Femur (tissue), 1 donor: ENCODE measurements at places on chromosomes 13 and 19.

- DNase-seq = no peak
Observed at GRCh38 chr13:62194371-62194770, 778.7 kb upstream of the PCDH20 start.

DNA sequence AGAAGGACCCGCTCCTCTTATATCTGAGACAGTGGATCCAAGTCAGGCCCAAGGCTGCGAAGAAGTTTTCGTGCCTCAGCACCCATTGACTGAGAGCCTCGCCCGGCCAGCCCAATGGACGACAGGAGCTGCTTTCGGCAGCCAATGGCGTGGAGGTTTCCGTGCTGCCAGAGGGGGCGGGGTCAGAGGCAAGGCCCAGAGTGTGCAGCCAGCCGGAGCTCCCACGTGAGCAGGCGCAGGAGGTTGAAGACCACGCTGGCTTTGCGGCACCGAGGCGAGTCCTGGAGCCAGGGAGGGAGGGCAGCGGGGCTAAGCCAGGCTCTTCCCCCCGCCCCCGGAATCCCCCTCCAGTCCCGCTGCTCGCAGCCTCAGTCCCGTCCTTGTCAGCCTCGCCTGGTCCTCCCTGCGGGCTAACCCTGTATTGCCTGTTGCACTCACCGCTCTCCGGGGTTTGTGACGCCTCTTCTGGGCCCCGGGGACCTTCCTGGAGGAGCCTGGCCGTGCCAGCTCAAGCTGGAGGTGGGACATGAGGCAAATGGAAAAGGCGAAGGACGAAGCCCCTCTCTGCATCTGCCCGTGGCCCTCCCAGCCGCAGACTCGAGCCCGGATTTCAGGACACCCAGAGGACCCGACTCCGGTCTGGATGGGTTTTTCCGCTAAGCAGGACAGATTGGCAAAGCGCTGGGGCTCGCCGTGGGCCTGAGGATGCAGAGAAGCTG is 1.5 kb downstream of the IFNL4 start:
- peak; percentile 63 for DNase-seq

GRCh38 chr19:12642506-12642905 is 24.0 kb downstream of the MAN2B1 start:
- DNase-seq = no peak

DNA sequence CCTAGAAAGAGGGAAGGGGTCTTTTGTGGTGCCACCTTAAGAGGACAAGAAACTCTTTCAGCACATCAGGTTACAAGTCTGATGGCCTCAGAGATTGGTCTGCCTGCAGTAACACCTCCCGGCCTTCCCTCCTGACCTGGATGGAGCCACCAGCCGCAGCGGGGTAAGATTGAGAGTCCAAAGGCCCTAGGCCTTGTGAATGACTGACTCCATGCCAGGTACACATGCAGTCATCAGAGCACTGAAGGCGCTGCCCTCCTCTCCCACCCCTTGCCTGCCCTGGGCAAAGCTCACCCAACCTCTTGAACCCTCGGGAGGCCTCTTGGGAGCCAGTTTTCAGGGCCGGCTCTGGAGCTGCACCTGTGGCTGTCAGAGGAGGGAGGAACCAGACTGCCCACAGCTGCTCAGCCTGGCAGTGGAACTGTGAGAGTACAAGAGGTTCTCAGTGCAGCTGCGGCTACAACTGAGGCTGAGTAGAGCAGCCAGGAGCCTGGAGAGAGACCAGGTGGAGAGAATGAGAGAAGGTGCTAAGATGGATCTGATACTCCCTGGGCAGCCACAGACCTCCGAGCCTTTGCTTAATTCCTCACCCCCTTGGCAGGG is 23.8 kb upstream of the C13orf42 start:
- no peak for DNase-seq

- no peak for DNase-seq
Observed at GRCh38 chr19:57452307-57452706, 4.6 kb downstream of the VN1R1 start.

- DNase-seq = no peak
Observed at GRCh38 chr13:21537105-21537504, 66.9 kb downstream of the MICU2 start.

- DNase-seq = no peak
Observed at GRCh38 chr13:30204564-30204963, 102.8 kb downstream of the KATNAL1 start.

GRCh38 chr19:49339301-49340068 is 4.3 kb downstream of the CD37 start:
- DNase-seq = peak; percentile 93

- peak; percentile 86 for DNase-seq
Observed at GRCh38 chr13:30792285-30793000, 57.1 kb downstream of the ALOX5AP start.

DNA sequence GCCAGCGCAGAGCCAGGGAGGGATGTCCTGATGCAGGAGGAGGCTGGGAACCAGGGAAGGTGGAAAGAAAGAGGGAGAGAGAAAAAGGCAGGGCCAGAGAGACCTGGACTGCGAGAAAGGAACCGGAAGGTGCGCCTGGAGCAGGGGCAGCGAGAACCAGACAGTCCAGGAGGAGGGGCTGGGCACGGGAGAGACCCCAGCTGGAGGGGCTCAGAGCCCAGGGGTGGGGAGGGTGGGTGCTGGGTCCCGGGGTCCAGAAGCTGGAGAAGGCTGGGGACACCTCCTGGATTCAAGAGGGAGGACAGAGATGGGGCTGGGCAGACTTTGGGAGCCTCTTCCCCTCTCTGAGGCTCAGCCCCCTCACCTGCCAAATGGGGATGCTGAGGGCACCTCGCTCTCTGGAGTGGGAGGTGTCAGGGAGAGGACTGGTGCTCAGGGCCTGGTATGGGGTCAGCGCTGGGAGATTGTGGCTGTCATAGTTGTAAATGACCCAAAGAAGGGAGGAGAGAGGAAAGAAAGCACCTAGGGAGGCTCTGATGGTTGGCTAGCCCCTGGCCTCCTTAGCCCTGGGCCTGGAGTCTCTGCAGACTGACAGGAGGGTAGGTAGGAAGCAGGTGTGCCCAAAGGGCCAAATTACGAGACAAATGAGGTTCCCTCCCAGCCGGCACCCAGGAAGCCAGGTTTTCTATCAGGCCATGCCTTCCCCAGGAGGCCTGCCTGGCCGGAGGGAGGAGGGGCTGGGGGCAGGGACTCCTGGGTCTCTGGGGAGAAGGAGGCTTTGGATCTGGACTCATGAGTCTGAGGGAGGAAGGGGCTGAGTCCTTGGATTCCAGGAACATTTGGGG is 1.3 kb upstream of the SPACA6 start:
- no peak for DNase-seq

DNA sequence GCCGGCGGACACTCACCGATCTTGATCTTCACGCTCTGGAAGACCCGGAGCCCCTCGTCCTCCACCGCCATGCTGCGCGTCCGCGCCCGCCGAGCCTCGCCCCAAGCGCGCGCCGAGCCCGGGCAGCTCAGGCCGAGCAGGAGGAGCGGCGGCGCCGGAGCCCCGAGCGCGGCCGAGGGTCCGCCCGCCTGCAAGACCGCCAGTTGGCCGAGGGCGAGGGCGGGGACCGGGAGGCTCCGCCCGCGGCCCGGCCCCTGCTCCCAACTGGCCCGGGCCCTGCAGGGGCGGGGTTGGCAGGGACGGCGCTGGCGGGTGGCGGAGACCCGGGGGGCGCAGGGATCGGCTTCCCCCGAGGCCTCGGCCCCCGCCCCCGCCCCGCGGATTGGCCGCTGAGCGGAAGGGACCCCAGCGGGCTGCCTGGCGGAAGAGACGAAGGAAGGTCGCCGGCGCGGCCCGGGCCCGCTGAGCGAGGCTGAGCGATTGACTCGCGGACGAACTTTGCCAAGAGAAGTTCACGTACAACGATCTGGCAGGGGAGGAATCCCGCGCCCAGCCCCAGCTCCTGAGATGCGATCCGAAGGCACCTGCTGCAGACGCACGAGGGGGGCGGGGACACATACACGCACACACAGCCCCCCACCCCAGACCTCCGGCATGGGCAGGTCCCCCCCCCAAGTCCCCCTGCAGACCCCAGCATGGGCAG is at the start of gene RASA3:
RASA3 (minus strand) TSS at position 205 of the 703 bp plus-strand sequence; CDS start at position 71, 134 bp downstream.
- peak; percentile 90 for DNase-seq

- DNase-seq = no peak
Observed at GRCh38 chr19:51796195-51796679, 1.3 kb downstream of the FPR3 start.

DNA sequence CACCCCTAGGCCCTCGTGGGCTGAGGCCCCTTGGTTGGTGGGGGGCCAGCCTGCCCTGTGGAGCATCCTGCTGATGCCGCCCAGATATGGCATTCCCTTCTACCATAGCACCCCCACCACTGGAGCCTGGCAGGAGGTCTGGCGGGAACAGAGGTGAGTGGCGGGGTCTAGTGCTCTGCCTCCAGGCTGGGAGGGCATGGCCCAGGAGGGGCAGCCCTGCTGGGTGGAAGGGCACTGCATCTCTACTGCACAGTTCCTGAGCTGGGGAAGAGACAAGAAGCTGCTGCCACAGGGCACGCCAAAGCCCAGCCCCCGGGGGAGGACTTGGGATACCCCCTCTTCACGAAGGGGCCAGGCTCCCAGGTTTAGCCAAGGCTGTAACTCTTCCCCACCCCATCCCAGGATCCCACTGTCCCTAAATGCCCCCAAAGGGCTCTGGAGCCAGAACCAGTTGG is 2.4 kb upstream of the KMT2B start:
- no peak for DNase-seq

- DNase-seq = no peak
Observed at GRCh38 chr19:10811391-10812111, 24.5 kb downstream of the TMED1 start.

DNA sequence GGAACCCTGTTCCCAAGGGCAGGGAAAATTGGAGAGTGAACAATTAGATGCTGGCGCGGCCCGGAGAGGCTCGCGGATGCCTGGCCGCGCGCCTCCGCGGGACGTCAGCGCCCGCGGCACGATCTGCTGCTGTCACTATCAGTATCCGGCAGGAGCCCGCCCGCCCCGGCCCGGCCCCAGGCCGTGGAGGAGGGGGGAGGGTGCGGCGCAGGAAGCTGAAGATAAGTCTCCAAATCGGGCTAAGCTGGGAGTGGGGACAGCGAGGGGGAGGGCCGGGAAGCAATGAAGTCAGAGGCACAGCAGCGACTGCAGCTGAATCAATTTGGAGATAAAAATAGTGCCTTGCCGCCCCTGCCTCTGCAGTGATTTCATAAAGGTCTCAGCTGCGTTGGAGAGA is 441.5 kb upstream of the KLF12 start:
- DNase-seq = peak; percentile 91

DNA sequence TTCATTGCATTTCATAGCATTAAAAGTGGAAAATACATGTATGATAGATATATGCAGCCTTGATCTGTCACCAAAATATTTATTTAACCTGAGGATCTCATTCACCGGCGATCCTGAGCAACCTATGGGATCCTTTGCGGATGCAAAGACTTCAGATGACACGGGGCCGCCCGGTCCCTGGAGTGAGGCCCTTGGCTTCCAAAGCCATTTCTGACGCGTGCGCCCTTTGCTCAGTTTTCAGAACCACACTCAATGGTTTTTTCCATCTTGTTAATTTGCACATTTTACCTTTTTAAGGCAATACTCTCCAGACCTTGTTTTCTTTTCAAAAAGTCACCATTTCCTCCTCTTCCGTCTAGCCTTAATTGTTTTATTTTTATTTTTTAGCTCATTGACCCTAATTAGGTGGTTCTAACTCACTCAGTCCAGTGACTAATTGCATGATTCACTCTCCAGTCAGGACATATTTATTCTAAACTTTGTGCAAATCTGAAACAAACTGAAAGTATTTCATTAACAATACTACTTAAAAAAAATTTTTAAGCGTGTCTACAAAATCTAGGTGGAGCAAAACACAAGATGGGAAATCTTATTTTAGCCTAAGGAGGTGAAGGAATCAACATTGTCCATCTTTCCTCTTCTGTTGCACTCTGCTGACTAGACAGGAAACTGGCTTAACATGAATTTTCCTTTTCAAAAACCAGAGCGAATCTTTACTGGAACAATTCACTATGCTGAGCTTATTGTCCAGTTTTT is 47.9 kb downstream of the COL4A1 start:
- DNase-seq = no peak

GRCh38 chr19:29612801-29613595 is 6.9 kb downstream of the POP4 start:
- no peak for DNase-seq

DNA sequence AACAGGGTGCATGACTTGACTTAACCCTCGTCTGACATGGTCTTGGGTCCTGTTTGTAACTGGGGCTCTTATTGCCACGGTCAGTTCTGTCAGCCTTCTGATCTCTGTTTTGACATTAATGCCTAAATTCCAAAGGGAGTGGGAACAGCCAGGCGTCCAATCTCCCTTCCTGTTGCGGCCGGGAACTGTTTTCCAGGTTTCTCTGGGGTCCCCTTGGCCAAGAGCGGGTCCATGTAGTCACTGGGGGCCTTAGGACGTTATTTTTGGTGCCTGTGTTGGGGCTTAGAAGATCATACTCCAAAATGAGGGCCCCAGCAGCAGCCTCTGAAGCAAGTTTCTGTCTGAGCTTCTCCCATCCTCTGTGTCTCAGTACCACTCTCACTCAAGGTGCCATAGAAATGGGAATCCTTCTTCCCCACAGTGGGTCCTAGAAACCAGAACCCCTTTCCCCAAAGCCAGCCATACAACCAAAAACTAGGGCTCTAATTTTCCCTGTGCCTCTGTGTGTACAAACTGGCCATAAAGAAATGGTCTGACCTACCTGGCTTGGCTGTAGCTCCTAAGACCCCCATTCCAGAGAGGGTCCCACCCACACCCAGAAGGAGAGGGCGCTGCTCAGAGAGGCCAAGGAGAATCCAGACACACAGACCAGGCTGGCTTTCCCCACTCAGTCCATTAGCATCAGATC is 50.4 kb downstream of the C13orf46 start:
- peak; percentile 6 for DNase-seq

DNA sequence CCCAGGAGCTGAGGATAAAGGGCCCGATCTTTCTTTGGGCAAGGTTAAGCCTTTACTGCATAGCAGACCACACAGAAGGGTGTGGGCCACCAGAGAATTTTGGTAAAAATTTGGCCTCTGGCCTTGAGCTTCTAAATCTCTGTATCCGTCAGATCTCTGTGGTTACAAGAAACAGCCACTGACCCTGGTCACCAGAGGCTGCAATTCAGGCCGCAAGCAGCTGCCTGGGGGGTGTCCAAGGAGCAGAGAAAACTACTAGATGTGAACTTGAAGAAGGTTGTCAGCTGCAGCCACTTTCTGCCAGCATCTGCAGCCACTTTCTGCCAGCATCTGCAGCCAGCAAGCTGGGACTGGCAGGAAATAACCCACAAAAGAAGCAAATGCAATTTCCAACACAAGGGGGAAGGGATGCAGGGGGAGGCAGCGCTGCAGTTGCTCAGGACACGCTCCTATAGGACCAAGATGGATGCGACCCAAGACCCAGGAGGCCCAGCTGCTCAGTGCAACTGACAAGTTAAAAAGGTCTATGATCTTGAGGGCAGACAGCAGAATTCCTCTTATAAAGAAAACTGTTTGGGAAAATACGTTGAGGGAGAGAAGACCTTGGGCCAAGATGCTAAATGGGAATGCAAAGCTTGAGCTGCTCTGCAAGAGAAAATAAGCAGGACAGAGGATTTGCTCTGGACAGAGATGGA is 8.4 kb upstream of the CEACAM19 start:
- DNase-seq = peak; percentile 73

GRCh38 chr19:37991841-37992248 is 84.8 kb downstream of the SIPA1L3 start:
- DNase-seq = no peak

- DNase-seq = no peak
Observed at GRCh38 chr13:45162821-45163220, 38.0 kb downstream of the KCTD4 start.

GRCh38 chr13:104314926-104315535 is 1248.8 kb upstream of the SLC10A2 start:
- no peak for DNase-seq
